CD4-positive, CD25-positive, alpha-beta regulatory T cell (primary cell): ENCODE measurements at places on chromosomes 6 and 20. TPM values are rescaled to one million over a fixed set of nuclear protein-coding genes. Genes with fewer than 3 reads are reported as not detected.

DNA sequence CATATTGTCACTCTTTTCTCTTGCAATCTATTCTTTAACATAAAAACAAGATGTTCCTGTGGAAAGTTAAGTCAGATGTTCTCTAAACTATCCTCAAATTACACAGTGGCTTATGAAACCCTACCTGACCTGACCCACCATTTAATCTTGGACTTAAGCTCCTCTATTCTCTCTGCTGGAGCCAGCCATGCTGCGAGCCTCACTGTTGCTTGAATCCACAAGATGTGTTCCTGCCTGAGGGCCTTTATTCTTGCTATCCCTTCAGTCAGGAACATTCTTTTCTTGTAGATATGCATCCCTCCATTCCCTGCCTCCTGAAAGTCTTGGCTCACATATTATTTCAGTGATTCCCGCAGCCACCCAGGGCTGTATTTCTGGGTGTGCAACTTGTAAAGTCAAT is 283.2 kb downstream of the EPHA7 start:
- no peak for DNase-seq
- no peaks in the 10 kb centered on the region for H3K4me1 ChIP-seq
- H3K27ac ChIP-seq: no peak overlapping the region
- H3K27me3 ChIP-seq: no peaks in the 10 kb centered on the region

GRCh38 chr20:5829241-5829809 is 79.1 kb downstream of the SHLD1 start:
- H3K4me3 ChIP-seq: no peak overlapping the region
- no peaks in the 10 kb centered on the region for H3K27me3 ChIP-seq
- no peak overlapping the region for H3K27ac ChIP-seq

- no peak overlapping the region for H3K4me3 ChIP-seq
- no peaks in the 10 kb centered on the region for H3K27me3 ChIP-seq
- no peak for DNase-seq
- H3K36me3 ChIP-seq: no peaks in the 10 kb centered on the region
Observed at GRCh38 chr6:121760745-121761144, 325.3 kb downstream of the GJA1 start.

HUS1B gene
- total RNA-seq: 4.8 TPM

- H3K36me3 ChIP-seq: no peaks in the 10 kb centered on the region
- peaks cover 14% of the 10 kb centered on the region for H3K27me3 ChIP-seq
- H3K4me3 ChIP-seq: no peak overlapping the region
- no peak for DNase-seq
- H3K27ac ChIP-seq: no peak overlapping the region
Observed at GRCh38 chr6:134689641-134690040, 260.3 kb downstream of the ALDH8A1 start.

CYP24A1 gene
- total RNA-seq: 0.72 TPM
